ENCODE measurements at places on chromosomes 1 and 21.
A peak's percentile ranks its signal among the peaks of the same experiment; 100 is the strongest.

DNA sequence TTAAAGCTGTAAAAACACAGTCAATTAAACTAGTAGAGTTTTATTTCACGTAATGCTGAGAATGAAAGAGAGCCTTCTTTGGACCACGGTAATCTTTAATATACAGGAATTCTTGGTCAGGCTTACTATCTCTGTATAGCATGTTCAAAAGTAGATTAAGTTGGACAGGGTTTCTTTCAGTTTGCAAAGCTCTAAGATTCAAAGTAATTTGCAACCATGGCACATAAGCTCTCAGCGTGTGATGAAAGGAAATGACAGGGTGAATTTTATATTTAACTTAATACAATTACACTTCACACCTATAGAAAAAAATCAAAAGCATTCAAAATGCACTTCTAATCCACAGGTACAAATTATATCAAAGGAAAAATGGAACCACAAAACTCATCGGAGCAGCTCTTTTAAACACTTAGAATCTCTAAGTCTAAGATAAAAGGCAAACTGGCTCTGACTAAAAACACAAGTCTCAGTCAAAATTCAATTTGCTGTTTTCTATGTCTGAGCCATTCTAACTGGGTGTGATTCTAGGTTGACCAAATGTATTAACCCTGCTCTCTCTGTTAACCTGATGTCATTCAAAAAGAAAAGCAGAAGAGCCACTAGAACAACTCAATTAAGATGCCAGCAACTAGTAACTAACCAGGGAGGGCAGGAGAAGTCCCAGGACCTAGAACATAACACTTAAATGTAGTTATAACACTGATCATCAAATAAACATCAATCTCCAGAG is 147.7 kb downstream of the RERE start:
- no peak for DNase-seq

GRCh38 chr1:85059563-85059962 is 11.3 kb upstream of the MCOLN3 start:
- no peak for DNase-seq

GRCh38 chr1:94235189-94236012 is 2.0 kb downstream of the ARHGAP29 start:
- DNase-seq = no peak

DNA sequence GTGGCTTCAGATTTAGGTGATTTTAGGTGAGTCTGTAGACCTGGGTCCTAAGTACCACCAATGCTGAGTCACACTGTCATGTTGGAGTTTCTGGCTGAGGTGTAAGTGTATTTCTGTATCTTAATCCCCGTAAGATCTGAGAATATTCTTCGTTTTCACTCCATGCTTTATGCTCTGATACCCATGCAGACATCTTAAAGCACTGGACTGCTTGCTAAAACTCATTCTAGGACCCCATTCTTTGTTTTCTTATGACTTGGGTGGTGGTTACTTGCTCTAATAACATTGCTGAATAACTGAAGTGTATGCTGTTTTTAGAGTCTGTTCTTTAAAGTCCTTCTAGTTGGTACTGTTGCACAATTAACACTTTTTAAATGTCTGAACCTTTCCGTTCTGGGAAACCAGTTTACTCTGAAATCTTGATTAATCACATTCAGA is 36.6 kb downstream of the CDC42 start:
- no peak for DNase-seq

DNA sequence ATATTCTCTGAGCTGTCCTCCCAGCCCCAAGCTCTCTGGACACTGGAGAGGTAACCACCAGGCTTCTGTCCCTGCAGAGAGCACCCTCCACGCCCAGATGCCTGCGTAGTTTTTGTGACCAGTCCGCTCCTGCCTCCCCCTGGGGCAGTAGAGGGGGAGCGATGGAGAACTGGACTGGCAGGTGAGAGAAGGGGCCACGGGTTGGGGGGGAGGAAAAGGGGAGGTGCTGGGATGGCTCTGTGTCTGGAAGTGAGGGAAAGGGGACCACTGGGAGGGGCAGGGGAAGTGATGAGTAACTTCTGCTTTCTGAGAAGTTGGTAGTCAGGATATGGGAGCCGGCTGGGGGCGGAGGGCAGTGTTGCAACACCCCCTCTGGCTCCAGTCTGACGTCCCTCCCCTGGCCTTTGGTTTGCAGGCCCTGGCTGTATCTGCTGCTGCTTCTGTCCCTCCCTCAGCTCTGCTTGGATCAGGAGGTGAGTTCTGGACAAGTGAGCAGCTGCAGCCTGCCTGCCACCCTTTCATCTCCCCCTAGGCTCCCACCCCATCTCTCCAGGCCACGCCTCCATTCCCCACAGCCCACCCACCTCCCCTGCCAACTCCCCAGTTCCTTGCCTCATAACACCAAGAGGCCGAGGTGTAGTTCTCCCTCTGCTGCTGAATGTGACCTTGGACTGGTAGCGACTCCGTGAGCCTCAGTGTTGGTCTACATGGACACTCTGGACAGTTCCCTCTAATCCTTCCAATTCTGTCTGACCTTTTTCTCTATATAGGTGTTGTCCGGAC is 3.1 kb downstream of the ADAMTSL4 start:
- peak; percentile 84 for DNase-seq

DNA sequence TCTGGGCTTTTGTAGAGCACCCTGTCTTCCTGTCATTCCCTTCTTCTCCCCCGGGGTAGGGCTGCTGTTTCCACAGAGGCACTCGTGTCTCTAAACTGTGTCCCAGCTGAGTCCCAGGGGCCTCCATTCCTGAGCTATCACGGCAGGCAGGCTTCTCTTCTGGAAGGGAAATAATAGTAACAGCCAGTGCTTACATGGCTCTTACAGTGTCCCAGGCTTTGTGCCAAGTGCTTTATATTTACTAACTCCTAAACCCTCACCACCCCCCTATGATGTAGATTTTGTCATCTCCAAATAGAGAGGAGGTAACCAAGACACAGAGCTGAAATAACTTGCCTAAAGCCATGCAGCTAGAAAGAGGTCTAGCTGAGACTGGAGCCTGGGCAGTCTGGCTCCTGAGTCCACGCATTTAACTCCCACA is 1.4 kb upstream of the CELF3 start:
- no peak for DNase-seq

DNA sequence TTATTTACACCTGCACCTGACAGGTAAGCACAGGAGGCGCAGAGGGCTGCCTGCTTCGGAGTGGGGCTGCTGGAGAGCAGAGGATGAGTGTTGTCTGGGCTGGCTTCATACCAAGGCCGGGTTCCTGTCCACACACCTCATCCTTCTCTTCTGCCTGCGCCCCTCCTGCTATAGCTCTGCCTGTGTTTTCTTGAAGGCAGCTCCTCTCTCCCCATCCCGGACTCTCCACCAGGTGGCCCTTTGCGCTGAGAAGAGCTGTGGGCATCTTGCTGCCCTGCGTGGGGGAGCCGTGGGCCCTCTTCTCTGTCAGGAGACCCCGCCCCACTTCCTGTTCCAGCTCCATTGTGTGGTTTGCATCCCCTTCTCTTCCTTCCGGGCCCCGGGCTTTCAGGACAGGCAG is 35.0 kb downstream of the ARHGEF10L start:
- no peak for DNase-seq

- DNase-seq = no peak
Measured at GRCh38 chr1:161982507-161982895, 41.2 kb downstream of the OLFML2B start.

GRCh38 chr21:45973475-45974072 is 8.0 kb upstream of the COL6A1 start:
- peak; percentile 93 for DNase-seq

- no peak for DNase-seq
Measured at GRCh38 chr1:2548068-2548589, 8.0 kb upstream of the TNFRSF14 start.

DNA sequence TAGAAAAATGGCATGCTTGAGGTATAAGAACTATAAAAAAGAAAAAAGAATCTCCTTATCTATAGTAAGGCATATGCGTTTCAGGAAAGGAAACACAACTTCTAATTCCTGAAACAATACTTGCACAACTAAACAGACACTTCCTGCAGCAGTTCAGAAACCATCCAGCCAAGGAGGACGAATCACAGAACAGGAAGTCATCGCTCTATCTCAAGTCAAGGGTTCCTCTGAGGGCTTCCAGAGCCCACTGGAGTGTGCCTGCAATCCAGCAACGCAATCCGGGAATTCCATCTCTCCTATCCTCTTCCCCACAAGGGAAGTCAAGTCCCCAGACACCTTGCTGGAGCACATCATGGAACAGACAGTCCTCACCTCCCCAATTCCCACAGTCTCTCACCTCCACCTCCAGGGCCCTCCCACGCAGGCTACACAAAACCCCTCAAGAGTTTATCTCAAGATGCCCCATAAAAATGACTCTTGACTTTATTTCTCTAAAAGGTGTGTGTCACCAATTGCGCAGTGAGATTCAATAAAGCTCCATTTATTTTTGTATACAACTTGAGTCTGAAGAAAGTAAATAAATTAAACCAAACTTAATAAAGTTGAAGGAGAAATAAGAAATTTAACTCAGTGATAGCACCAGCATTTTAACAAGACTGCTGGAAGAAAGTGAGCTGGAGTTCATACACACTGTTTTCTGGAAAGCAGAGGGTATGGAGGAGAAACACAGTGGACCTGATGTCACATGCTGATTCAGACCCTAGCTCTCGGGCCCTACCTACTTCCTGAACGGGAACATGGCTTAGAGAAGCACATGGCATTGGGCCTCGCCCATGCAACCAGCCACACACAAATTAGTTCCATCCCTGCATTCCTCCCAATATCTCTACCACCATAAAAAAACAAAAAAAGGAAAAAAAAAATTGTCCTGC is 39.9 kb downstream of the SIPA1L2 start:
- no peak for DNase-seq

- DNase-seq = no peak
Measured at GRCh38 chr1:232378266-232379062, 251.5 kb downstream of the SIPA1L2 start.

GRCh38 chr1:951364-951763 is 7.7 kb downstream of the NOC2L start:
- no peak for DNase-seq

GRCh38 chr1:163657719-163658118 is 336.0 kb downstream of the NUF2 start:
- no peak for DNase-seq

DNA sequence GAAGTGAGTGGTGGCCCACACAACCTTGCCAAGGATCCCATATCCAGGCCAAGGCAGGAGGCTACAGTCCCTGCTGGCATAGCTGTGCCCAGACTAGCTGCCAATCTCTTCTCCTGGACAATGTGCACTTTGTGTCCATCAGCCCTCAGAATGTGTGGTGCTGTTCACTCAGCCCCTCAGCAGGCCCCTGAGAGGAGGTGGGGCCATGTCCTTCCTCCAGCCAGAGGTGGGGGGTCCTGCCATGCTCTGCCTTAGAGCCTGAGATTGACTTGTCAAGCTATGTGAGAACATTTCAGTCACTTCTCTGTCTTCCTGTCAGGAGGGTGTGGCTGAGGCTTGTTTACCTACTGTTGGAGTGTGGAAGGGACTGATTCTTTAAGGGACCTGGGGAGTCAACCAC is 1.4 kb downstream of the NCF2 start:
- DNase-seq = no peak

- no peak for DNase-seq
Measured at GRCh38 chr1:93620841-93621210, 60.8 kb downstream of the BCAR3 start.

GRCh38 chr1:174204697-174205308 is 45.5 kb downstream of the RABGAP1L start:
- DNase-seq = no peak

DNA sequence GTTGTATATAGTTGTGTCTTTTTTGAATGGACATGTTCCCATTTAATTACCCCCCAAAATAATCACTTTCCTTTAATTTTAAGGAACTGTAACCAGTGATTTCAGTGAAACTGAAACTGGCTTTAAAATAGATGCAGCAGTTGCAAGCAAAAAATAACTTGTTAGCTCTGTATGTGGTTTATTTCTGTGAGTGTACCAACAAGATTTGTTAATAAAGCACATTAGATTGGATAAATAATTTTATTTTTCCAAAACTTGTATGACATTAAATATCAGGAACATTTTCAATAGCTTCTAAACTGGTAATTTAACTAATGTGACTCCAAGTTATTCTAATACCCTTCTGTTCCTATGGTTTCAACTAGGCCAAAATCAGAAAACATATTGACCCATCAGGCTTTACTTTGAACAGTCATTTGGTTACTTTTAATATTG is 184.3 kb upstream of the CACYBP start:
- DNase-seq = no peak

- DNase-seq = no peak
Measured at GRCh38 chr1:79129914-79130313, 123.4 kb upstream of the ADGRL4 start.

DNA sequence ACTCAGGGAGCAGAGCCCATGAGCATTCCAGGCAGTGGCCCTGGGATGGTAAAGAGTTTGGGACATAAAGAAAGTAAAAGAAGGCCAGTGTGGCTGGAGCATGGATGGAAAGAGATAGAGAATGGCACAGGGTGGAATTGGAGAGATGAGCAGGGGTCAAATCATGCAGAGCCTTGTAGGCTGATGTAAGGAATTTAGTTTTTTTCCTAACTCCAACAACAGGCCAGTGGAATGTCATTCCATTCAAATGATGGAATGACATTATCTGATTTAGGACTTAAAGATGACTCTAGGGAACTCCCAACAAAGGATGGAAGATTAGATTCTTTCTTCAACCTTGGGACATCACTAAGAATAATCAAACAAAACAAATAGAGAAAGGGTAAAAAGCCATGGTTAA is 12.8 kb upstream of the S100A2 start:
- DNase-seq = no peak

GRCh38 chr1:234851450-234852438 is 241.8 kb upstream of the IRF2BP2 start:
- DNase-seq = no peak

- DNase-seq = peak; percentile 68
Measured at GRCh38 chr1:3454811-3455618, 550 bp downstream of the ARHGEF16 start.

GRCh38 chr21:35266546-35266945 is 217.4 kb upstream of the RUNX1 start:
- no peak for DNase-seq

DNA sequence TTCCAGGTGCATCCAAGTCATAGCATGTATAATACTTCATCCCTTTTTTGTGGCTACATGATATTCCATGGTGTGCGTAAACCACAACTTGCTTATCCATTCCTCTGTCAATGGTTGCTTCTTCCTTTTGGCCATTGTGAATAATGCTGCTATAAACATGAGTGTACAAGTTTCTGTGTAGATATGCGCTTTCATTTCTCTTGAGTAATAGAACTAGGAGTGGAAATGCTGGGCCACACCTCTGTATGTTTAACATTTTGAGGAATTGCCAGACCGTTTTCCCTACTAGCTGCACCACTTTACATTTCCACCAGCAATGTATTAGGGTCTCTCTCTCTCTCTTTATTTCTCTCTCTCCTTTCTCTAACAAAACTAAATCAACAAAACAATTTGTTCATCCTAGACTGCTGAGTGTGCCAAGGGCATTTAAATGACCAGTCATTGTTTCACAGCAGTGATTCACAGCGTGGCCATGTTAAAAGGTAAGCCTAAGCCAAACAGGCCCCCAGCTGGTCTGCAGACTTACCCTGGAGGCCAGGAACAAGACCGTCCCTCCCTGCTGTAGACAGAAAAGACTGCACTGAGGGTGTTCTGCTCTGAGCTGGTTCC is 53.2 kb upstream of the LYST start:
- DNase-seq = no peak
